ENCODE measurements at places on chromosomes 12 and 14. TPM values are rescaled to one million over a fixed set of nuclear protein-coding genes. Genes with fewer than 3 reads are reported as not detected.

- DNase-seq = no peak
Measured at GRCh38 chr12:109423392-109423791, 53.7 kb downstream of the KCTD10 start.

GRCh38 chr12:77133566-77133965 is 68.2 kb upstream of the E2F7 start:
- no peak for DNase-seq

GRCh38 chr12:75844049-75844770 is 187.4 kb downstream of the PHLDA1 start:
- DNase-seq = no peak

GRCh38 chr12:85617307-85618091 is 218.7 kb downstream of the RASSF9 start:
- DNase-seq = no peak

DNA sequence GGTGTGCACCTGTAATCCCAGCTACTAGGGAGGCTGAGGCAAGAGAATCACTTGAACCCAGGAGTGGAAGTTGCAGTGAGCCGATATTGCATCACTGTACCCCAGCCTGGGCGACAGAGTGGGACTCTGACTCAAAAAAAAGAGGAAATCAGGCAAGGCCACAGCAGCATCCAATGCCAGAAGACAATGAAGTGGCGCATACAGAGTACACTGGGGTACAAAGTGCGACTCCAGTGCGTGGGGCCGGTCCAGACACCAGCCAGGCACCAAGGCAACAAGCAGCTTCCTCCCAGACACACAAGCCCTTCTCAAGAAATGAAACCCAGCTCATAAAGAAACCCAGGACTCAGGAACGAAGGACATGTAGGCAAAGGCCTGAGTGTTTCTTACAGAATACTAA is 28.2 kb downstream of the TTC7B start:
- no peak for DNase-seq

- no peak for DNase-seq
Measured at GRCh38 chr12:12520273-12520672, 42.4 kb downstream of the DUSP16 start.

- DNase-seq = no peak
Measured at GRCh38 chr12:19066475-19067001, 63.0 kb upstream of the PLEKHA5 start.

- DNase-seq = no peak
Measured at GRCh38 chr14:22427771-22428231, 161.2 kb downstream of the DAD1 start.

- DNase-seq = no peak
Measured at GRCh38 chr12:128983371-128983770, 130.1 kb downstream of the GLT1D1 start.

GRCh38 chr12:111894556-111894955 is 52.5 kb downstream of the MAPKAPK5 start:
- DNase-seq = no peak

DNA sequence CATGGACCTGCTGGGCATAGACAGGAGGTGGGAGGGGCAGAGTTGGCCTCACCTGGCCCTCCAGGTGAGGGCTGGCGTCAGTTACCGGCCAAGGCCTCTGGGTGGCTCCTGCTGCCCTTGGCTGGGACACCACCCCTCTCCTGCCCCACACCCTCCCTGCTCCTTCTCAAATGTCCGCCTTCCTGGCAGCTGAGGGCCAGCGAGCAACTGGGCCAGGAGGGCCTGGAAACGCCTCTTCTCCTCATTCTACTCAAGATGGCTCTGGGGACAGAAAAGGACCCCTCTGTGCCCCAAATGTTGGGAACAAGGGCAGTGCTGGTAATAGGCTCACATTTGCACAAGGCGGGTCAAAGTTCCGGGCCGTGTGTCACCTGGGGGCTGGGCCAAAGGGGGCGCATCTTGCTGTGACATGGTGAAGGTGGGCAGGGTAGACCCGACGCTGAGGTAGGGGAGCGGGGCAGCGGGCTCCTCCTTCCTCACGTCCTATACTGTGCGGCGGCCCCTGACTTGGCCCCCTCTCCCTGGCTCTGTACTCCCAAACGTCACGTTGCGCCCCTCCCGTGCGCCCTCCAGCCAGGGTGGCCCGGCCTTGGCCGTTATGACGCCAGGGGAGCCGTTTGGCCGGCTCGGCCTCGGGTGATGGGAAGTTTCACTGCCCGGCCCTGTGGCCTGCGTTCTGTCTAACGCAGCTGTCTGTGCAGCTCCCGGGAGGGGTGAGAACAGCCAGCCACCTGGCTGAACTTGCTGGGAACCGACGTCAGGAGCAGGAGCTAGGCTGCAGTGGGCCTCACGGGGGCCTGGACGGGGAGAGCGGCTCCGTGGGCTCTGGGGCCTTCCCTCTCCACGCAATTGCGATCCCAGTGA is 18.0 kb upstream of the DLK1 start:
- DNase-seq = no peak

DNA sequence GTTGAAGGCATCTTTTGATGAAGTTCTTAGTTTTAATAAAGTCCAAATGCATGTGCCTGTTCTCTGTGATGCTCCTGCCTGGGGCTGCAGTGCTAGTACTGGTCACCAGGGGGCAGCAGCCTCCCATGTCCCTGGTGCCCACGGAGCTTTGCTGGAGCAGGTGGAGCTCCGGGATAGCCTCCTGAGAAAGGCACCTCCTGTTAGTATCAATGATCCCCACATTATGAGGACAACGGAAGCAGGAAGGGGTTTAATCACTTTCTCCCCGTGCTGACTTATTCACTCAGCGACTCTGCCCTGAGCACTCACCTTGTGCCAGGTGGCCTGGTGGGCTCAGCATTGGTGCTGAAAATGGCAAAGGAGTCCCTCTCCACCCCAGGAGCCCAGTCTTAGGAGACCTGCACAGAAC is 123.0 kb upstream of the PZP start:
- peak; percentile 92 for DNase-seq

GRCh38 chr12:117155278-117156060 is 34.8 kb downstream of the FBXO21 start:
- peak; percentile 73 for DNase-seq

GRCh38 chr14:85529803-85530574 is at the start of gene FLRT2:
Gene FLRT2 (plus strand): TSS chr14:85530144. CDS start chr14:85621515, 91,371 bp downstream.
- peak; percentile 83 for DNase-seq

- peak; percentile 79 for DNase-seq
Measured at GRCh38 chr12:46383654-46384450, 11.3 kb upstream of the SLC38A2 start.

DNA sequence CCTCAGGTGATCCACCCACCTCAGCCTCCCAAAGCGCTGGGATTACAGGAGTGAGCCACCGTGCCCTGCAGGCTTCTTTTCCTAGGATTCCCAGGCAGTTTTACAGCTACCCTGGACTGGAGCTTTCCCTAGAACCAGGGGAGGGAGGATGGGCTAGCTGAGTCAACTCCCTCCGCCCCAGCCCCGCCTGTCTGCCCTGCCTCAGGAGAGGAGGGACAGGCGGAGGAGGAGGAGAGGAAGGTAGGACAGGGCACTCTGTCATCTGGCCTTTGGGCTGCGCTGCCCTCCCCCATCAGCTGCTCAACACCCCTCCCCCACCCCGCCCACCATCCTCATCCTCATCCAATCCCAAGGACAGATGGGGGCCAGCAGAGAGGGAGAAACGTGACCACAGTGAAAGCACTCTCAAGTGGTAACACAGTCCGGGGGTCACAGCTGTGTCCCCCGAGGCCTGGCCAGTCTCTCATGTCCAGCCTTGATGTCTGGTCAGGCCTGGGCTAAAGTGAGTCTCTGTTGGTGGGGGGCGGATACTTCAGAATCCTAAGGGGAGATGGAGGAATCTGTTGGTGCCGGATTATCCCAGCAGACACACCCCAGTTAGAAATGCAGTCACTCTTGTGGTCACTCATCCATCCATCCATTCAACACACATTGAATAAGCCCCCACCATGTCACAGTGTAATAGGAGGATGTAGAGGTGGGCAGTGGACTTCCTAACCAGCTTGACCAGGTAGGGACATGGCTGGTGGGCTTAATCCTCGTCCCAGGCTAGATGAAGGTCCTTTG is 12.3 kb downstream of the FIGNL2 start:
- peak; percentile 51 for DNase-seq

DNA sequence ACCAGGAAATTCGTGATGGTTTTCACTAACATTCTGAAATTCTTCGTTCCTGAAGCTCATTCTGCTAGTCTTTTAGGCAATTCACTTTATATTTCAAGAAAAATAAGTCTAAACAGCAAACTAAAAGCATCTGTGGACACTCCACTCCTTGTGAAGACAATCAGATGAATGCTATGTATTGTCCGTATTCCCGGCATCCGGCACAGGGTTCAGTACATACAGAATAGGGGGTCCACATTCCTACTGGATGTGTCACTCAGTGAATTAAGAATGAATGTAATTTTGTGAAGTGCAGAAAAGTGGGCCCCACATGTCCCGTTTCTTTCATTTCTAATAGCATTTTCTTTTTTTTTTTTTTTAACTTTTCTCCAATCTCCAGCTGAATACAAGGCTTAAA is 241.3 kb downstream of the GRIN2B start:
- no peak for DNase-seq

DNA sequence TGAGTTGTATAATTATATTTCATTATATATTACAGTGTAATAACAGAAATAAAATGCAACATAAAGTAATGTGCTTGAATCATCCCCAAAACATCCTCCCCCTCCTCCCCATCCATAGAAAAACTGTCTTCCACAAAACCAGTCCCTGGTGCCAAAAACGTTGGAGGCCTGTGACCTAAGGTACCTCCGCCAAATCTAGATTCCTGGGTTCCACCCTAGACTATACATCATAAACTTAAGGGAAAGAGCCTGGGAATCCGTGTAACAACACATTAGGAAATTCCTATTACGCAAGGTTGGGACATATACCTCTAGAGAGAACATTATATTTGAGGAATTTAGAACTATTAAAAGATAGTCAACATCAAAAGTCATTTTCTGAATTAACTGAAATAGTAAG is 38.0 kb downstream of the SPPL3 start:
- DNase-seq = no peak

- DNase-seq = no peak
Measured at GRCh38 chr12:32285489-32285888, 113.9 kb upstream of the FGD4 start.

DNA sequence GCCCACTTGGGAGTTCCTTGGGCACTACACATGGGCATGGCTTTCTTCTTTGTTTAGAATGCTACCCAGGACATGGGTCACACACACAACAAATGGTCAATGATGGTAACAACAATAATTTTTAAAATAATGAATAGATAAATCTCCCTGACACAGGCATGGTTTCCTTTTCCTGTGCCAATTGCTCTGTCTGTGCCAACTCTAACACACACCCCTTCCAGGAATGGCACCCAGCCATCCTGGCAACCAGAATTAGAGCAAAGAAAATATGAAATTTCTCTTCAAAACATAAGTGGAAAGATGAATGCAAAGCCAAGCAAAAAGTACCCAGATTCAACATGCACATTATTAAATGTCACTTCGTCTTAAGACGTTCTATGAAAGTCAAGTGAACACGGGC is 104.9 kb upstream of the SOX5 start:
- no peak for DNase-seq

DNA sequence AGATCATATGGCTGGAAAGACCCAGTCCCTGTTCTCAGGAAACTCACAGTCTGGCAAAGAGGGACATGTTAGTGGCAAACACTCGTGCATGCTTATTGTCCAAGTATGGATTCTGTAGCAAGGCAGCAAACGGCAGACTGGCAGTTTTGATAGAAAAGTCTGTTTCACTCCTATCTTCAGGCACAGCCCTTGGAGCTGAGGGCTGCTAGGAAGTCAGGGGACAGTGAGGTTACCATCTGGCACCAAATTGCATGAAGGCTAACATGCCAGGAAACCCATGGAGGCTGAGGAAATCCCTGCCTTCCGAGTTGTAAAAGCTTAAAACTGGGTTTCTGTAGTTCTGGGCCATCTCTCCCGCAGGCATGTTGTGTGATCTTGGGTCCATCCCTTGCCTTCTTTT is 32.9 kb downstream of the CALM1 start:
- no peak for DNase-seq

DNA sequence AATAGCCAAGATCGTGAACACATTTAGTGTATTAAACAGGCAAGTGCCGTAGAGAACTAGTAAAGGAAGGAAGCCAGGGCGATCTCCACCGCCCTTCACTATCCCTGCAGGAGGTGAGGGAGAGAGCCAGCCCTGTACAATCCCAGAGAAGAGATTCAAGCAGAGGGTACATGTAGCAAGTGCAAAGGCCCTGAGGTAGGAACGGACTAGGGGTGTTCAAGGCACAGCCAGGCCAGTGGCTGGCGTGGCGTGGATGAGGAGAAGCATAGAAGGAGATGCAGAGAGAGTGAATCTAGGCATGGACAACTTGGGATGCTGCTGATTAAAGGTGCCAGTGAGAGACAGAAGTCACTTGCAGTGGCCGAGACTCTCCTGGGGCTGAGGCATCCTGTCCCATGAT is 39.1 kb upstream of the ESRRB start:
- DNase-seq = no peak

DNA sequence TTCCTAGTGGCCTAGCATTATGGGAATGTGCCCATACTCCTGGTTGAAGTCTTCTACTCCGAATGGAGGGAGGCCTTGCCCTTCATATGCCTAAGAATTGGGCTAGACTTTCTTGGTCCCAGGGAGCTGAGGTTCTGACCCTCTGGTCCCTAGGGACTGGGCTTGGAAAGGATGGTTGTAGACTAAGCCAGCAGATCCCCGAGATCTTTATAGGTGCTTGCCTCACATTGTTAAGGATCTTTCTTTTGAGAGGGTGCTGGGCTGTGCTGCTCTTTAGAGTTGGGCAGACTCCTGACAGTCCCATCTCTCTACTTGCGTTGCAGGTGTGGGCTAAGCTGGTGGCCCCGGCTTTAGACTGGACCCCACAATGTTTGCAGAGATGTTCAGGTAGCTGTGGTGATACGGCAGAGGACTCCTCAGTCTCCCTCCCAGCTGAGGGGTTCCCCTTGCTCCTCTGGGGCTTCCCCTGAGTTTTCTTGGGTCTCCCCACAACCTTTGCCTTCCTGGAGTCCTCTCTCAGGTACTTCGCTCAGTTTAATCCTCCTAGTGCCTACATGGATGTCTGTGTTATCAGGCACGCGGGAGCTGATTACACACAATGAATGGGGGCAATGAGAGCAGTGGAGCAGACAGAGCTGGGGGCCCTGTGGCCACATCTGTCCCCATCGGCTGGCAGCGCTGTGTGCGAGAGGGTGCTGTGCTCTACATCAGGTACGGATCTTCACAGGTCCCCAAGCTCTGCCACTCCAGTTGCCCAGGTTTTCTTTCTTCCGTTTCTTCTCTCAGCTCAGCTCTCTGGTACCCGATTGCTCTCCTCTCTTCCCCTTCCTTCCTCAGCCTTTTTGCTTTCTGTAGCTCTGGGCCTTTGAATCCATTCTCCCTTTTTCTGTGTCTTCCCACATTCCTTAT is 1.3 kb downstream of the MBD6 start:
- peak; percentile 91 for DNase-seq

MMP14 gene
- total RNA-seq = 580 TPM

AGAP2 gene
- 0.72 TPM for total RNA-seq

NELL2 gene
- total RNA-seq = not detected

PRR4 gene
- total RNA-seq = 2.7 TPM

TAMALIN gene
- total RNA-seq = 4.7 TPM

BIN2 gene
- total RNA-seq = not detected
